ENCODE measurements at places on chromosomes 12 and 14.

- H3K27me3 ChIP-seq: no peaks in the 10 kb centered on the region
- no peaks in the 10 kb centered on the region for H3K4me1 ChIP-seq
- no peak overlapping the region for H3K27ac ChIP-seq
- no peak for DNase-seq
- no peaks in the 10 kb centered on the region for H3K36me3 ChIP-seq
- no peak overlapping the region for H3K4me3 ChIP-seq
Measured at GRCh38 chr12:19688532-19688931, 249.2 kb downstream of the AEBP2 start.

- H3K27me3 ChIP-seq: no peaks in the 10 kb centered on the region
- no peak overlapping the region for H3K27ac ChIP-seq
- no peaks in the 10 kb centered on the region for H3K36me3 ChIP-seq
Measured at GRCh38 chr12:30985814-30986452, 59.4 kb downstream of the TSPAN11 start.

- DNase-seq: no peak
- no peaks in the 10 kb centered on the region for H3K4me1 ChIP-seq
- H3K36me3 ChIP-seq: no peaks in the 10 kb centered on the region
Measured at GRCh38 chr12:31220633-31221550, 105.1 kb downstream of the SINHCAF start.

GRCh38 chr12:116313194-116313927 lies 35.9 kb upstream of the MED13L start:
- no peak overlapping the region for H3K4me3 ChIP-seq
- no peak for DNase-seq
- H3K36me3 ChIP-seq: no peaks in the 10 kb centered on the region
- H3K27ac ChIP-seq: no peak overlapping the region

All from upper lobe of left lung (tissue), 6 donors.